Inflammatory macrophage treated with lipopolysaccharide for 4 hours (primary cell): ENCODE measurements at places on chromosomes 11 and 22.

DNA sequence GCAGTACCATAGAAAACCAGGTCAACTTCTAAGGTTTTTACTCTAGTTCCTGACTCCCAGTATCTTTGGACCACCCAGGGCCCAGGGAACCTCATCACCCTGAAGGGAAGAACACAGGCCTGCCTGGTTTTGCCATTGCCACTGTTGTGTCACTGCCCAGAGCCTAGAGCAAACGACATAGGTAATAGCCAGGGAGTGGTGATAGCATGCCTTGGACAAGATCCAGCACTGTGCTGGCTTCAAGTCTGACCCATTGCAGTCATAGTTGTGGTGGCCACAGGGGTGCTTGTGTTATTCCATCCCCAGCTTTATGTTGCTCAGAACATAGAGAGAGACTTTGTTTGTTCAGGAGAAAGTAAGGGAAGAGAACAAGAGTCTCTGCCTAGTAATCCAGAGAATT is 2310.2 kb downstream of the LRRC4C start:
- DNase-seq = no peak

DNA sequence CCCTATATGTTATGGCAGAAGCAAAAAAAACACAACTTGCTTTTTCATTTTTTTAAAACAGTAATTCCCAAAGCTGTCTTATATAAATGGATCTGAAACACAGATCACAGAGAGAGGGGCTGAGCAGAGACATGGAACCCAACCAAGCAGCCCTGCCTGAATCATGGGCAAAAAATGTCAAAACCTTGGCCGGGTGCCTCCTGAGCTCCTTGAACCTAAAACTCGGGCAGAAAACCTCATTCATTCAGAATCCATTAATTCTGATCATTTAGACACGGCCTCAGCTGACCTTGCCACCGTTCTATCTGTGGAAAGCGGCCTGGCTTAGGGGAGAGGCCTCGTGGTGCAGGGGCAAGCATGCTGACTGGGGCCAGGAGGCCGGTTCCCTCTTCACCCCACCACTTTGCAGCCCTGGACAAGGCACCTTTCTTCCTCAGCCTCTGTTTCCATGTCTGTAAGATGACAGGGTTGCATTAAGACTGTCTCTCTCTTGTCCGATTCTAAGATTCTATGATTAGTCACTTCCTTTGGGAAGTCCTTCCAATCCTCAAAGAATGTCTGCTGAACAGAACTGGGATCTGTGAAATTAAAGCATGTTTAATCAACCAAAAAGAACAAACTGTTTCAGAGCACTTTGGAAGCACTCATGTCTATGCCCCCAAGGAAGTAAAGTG is 26.0 kb downstream of the TENM4 start:
- no peak for DNase-seq

- DNase-seq = no peak
Observed at GRCh38 chr11:44802347-44802746, 75.6 kb downstream of the TSPAN18 start.

DNA sequence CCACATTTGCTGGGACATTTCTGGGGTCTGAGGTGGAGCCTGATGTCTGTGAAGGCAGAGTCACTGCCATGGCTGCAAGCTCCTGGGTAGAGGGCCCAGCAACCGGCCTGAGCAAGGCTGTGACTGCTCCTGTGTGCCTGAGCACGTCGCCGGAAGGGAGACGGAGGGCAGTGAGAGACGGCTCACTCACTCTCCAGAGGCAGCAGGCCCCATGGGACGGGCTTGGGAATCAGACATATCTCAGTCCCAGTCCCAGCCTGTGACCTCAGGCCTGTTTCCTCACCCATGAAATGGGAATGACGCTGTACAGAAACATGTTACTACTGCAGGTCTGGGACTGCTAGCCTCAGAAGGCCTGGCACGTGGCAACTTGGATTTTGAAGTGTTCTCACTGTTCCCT is 36.4 kb upstream of the RASL10A start:
- no peak for DNase-seq

- DNase-seq = peak; percentile 0
Observed at GRCh38 chr11:62245271-62245753, 3.3 kb downstream of the SCGB1D2 start.

GRCh38 chr22:30014244-30014643 is 66.0 kb upstream of the HORMAD2 start:
- no peak for DNase-seq

DNA sequence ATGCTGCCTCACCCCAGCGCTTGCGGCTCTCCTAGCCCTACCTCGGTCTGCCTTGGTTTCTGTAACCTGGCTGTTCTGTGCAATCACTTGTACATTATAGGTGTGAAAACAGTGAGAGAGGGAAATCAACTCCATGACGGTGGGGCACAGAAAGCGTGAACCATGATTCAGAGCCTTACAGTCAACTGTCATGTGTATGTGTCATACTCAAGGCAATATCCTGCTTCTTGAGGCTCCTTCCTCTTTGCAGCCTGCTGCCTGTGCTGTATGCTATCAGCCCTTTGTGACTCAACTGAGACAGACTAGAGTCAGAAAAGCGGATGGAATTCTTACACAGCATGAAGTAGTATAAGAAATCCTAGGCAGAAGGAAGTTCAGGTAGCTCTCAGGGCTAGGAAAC is 2.1 kb downstream of the NRIP3 start:
- DNase-seq = peak; percentile 98

- DNase-seq = no peak
Observed at GRCh38 chr11:112265659-112266409, 5.2 kb upstream of the PLET1 start.

DNA sequence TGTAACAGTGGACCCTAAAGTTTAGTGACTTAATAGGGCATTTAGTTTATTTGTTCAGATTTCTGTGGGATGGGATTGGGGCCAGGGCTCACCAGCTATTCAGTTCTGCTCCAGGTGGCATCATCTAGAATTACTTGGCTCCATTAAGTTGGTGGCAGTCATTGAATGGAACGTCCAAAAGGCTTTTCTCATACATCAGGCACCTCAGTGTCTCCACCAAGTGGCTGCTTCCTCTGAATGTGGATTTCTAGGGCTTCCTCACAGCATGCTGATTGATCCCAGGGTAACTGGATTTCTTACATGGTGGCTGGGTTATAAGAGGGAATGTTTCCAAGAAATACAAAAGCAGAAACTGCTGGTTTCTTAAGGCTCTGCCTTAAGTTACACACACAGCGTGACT is 34.7 kb downstream of the USP47 start:
- DNase-seq = peak; percentile 7

- peak; percentile 89 for DNase-seq
Observed at GRCh38 chr22:39494471-39495120, 7.5 kb upstream of the MIEF1 start.
